ENCODE measurements at places on chromosomes 3 and 15. TPM values are rescaled to one million over a fixed set of nuclear protein-coding genes. Genes with fewer than 3 reads are reported as not detected.

SKIC8 gene
- total RNA-seq = 71.1 TPM

C3orf70 gene
- 2.4 TPM for total RNA-seq

SECISBP2L gene
- 24.5 TPM for total RNA-seq

PLA2G4B gene
- 0.32 TPM for total RNA-seq

EMC7 gene
- total RNA-seq = 43.0 TPM

CPB1 gene
- total RNA-seq = not detected

ATP10A gene
- total RNA-seq = 0.97 TPM

ANAPC13 gene
- 123 TPM for total RNA-seq

FSIP1 gene
- total RNA-seq = 0.97 TPM

All from cardiac atrium fibroblast (primary cell).